CD8-positive, alpha-beta T cell (primary cell): ENCODE measurements at places on chromosomes 3 and 15.

DNA sequence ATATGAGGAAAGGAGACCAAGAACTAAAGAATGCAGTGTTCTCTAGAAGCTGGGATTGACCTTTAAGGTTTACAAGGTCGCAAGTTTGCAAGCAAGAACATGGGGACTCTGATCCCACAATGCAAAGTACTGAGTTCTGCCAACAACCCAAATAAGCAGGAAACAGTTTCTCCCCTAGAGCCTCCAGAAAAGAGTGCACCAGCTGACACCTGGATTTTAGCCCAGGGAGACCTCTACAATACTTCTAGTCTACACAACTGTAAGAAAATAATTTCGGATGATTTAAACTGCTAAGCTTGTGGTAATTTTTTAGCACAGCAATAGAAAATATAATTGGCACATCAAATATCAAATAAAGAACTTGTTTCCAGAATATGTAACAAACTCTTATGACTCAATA lies 46.4 kb downstream of the EHHADH start:
- no peak for DNase-seq

DNA sequence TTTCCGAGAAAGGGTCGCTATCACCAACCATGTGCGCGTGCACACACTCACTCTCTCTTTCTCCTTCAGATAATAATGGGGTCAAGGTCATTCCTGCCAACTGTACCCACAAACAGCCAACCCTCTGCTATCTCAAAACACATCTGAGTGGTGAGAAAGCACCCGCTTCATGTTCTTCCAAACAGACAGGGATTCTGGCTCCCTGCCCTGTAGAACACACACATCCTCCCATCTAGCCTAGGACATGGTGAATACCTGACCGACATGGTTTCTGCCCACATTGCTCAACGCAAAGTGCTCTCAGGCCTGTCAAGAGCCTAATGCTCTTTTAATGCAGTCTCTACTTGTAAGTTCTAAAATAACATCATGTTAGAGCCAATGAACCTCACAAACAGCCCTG lies 302.2 kb downstream of the FOXP1 start:
- DNase-seq, result no peak

DNA sequence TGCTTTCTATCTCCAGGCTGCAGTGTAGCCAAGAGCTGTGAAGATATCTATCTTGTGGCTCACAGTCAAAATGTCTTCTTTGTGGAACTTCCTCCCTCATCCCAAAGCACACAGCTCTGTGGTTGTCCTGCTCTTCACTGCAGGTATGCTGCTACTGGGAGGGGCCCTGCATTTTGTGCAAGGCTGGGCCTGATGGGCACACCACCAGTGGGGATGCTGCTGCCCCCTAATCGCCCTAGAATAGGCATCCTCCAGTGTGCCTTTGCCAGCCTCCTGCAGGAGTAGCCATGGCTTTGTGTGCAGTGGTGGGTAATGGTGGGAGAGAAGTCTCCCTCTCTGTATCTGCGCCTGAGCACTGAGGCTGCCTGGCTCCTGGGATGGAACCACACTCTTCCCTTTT lies 297.3 kb downstream of the DOCK3 start:
- DNase-seq, result no peak

GRCh38 chr3:82055792-82056191 lies 294.3 kb upstream of the GBE1 start:
- DNase-seq, result no peak

- DNase-seq, result no peak
Observed at GRCh38 chr3:178079966-178080365, 456.3 kb upstream of the KCNMB2 start.

DNA sequence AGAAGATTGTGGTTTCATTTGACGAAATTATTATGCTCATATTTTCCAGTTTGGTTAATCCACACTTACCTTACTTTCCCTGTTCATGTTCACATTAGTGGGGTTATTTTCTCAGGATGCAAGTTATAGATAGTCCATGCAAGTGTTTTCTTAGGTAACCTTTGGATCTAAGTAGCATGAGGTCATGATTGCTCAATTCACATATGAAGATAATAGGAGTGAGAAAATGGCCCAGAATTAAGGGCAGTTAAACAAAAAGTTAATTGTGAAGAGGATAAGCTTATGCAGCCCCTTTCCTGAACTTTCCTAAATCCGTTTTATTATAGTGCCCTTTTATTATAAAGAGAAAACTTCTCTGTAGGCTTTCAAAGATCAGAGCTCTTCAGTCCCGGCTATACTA lies 83.4 kb downstream of the CD200R1L start:
- DNase-seq, result no peak

- no peak for DNase-seq
Observed at GRCh38 chr3:32757618-32758374, 60.0 kb upstream of the TRIM71 start.

- no peak for DNase-seq
Observed at GRCh38 chr3:39404943-39405686, 1.4 kb upstream of the RPSA start.

DNA sequence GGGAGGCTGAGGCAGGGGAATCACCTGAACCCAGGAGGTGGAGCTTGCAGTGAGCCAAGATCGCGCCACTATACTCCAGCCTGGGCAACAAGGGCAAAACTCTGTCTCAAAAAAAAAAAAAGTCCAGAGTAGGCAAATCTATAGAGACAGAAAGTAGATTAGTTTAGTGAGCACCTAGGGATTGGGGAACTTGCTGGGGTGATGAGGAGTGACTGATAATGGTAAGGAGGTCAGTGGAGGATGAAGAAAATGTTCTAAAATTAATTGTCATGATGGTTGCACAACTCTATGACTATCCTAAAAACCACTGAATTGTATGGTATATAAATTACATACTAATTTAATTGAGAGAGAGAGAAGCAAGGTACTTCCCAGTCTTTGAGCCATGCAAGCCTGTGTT lies 27.8 kb upstream of the LYZL4 start:
- no peak for DNase-seq
